Lower lobe of right lung (tissue), 2 donors: ENCODE measurements at places on chromosomes 1 and 21. TPM values are rescaled to one million over a fixed set of nuclear protein-coding genes. Genes with fewer than 3 reads are reported as not detected.
A peak's percentile ranks its signal among the peaks of the same experiment; 100 is the strongest.

DNA sequence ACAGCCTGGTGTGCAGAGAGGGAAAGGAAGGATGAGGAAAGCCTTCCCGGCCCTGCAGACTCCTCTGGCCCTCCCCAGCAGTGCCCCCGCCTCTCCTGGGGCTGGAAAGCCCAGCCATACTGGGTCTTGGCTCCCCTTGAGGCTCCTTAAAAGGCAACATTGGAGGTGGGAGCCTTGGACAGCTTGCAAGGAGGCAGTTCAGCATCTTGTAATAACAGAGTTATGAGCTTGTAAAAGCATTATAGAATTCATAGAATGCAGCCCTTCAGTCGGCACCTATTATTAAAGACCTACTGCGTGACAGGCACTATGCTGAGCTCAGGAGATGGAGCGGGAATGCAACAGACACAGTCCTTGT lies 4.2 kb downstream of the TINAGL1 start:
- DNase-seq, result no peak

- DNase-seq, result peak; percentile 47
Observed at GRCh38 chr1:78145105-78145580, 99.4 kb downstream of the GIPC2 start.

DNA sequence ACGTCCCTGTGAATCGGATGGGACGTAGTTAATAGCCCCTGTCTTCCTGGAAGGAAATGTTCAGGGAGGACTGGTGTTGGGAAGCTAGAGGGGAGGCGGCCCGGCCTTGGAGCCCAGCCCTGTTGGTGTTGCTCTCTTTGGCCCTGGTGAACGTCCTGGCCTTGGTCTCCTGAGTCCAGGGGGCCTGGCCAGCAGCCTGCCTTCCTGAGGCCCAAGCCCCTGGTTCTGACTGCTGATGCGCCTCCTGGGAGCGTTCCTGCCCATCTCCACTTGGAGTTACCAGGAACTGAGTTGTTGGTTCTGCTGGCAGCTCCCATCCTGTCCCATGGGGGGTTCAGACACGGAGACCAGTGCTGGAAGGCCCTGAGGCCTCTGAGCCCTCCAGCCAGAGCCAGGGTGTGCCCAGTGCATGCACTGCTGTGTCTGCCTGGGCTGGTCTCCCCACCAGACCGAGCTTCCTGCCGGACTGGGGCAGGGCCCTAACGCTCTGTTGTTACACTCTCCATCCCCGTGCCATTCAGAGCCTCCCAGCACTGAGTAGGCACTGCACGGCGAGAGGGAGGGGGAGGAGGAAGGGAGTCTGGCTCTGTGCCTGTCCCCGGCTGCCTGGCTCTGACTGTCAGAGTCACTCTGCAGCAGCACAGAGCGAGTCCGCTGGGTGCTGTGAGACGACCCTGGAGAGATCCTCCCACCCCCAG lies 382.5 kb upstream of the VAMP3 start:
- no peak for DNase-seq

DNA sequence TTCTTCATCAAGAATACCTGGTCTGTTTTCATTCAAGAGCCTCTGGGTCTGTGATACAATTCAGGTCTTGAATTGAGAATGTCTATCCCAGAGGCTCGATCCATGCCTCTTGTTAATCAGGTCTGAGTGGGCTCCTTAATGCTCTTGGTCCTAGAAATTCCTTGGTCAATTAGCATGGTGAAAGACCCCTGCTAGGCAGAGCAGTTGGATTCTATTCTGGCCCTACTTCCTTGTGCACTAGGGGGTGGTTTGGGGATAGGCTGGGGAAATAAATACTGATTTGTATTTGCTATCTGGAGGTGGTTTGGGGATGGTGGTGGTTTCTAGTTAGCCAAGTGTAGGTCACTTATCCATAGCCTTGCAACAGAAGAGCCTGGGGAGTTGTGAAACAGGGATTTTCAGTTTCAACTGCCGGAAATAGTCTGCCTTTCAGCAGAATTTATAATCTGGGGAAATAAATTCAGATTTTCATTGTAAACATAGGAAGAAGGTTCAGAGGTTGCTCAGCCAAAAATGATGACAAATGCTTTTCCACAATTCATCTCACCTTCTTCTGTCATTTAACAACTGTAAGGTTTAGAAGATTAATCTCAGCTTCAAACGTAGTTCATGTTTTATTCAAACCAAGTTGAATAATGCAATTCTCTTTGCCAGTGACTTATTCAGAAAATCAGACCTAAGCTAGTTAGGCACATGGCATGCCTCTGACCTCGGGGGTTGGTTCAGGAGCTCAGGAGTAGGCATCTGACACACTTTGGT lies 22.2 kb upstream of the SCAF4 start:
- DNase-seq, result no peak

GRCh38 chr1:29218223-29218622 lies 12.5 kb downstream of the MECR start:
- DNase-seq, result no peak

- no peak for DNase-seq
Observed at GRCh38 chr1:18412882-18413353, 67.8 kb upstream of the KLHDC7A start.

GRCh38 chr1:208258277-208258676 lies 14.1 kb upstream of the PLXNA2 start:
- no peak for DNase-seq

DNA sequence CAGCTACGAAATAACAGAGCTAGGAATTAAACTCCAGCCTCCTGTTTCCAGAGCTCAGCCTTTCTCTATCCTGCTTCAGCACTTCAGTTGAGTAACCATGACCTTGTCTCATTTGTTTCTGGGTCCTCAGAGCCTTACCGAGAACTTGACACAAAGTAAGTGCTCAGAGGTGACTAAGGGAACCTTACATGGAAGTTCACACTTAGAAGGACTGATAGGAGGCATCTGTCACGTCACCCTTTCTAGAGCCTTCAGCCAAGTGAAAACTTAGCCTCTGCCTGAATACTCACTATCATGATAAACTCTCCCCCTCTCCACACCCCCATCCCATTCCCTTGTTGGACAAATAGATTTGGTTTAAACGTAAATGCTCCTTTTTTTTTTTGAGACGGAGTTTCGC lies 9.8 kb upstream of the LUZP1 start:
- DNase-seq, result no peak

DNA sequence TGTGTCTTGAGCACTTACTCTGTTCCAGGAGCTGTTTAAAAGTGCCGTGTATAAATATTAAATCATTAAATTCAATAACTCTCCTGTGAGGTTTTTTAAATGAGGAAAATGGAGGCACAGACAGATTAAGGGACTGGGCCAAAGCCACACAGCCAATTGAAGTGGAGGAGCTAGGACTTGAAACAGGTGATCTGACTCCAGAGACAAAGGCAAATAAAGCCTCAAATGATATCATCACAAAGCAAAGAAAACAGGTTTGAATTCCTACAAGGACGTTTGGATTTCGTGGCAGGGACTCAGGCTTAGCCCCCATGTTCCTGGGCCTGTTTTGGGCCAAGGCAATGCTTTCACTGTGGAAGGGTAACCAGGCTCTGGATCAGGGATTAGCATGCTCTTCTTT lies 45.2 kb upstream of the DMBX1 start:
- no peak for DNase-seq

DNA sequence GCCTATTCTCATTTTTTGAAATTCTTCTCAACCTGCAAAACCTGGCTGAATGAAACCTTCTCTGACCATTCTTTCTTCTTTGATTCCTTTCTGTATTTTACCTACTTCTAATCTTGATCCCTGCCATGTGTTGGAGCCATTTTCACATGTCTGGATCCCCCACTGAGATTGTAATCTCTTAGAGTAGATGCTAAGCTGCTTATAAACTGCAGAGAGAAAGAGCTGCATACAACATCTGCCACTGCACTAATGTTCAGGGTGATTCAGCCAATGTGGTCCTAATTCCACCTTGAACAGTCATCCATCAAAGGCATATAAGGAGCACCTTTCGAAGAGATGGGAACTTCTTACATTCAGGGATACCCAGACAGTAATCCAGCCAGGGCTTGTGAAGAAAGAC lies 16.2 kb upstream of the DAB1 start:
- no peak for DNase-seq

DNA sequence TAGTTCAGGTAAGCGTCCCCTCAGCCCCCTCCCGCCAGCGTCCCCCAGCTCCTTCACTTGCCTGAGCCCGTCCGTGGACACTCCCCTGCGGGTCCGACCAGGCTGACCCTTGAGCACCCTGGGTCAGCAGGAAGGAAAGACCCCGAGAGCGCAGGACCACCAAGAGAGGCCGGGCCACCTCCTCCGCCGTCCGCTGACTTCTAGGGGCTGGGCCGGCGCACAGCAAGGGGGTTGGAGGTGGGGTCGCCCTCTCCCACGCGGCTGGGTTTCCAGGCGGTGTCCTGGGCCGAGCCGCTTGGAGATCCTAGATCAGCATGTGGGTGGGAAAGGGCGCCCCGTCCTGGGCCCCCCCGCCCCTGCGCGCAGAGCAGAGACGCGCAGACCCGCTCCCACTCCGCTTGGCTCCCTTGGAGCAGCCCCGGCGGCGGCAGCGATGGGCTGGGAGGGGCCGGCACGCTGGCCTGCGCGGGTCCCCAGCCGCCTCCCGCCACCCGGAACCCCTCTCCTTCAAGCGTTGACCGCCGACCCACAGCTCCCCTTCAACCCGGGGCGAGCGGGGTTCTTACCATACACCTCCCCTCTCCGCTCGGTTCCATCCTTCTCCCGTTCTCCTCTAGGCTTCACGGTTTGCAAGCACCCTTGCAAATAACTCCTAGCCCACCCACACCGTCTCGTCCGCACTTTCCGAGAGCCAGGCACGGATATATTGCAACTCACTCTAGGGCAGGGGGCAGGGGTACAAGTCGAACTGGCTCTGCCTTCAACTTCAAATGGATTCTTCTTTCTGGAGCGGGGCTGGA lies 7.5 kb downstream of the KNCN start:
- no peak for DNase-seq

GRCh38 chr21:34673006-34673405 lies 4.2 kb downstream of the CLIC6 start:
- DNase-seq, result no peak

DNA sequence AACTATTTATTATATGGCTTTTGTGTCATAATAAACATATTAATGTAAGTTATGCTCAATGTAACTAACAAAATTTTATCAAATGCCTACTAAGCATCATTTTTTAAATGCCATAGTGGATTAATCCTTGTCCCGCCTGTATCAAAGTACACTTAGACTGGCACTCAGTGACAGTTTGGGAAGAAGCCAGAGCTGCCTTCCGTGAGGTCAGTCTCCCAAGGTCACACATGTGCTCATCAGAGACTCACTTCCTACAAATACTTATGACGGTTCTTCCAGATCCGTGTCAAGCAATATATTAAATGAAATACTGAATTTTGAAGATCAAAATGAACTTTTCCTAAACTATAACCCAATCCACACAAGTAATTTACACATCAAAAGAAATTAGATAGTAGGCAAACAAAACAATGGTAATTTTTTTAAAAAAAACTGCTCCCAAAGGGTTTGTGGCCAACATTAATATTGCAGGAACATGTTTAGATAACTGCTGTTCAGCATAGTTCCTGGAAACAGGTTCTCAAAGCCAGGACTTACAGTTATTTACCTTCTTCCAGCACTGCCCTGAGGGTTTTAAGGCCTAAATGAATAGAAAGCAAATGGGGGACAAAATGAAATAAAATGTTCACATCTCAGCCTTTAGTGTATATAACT lies 27.2 kb downstream of the WLS start:
- no peak for DNase-seq

GRCh38 chr21:15079269-15079668 lies 14.5 kb upstream of the NRIP1 start:
- no peak for DNase-seq

GRCh38 chr1:46558966-46559365 lies 7.5 kb upstream of the KNCN start:
- no peak for DNase-seq

DNA sequence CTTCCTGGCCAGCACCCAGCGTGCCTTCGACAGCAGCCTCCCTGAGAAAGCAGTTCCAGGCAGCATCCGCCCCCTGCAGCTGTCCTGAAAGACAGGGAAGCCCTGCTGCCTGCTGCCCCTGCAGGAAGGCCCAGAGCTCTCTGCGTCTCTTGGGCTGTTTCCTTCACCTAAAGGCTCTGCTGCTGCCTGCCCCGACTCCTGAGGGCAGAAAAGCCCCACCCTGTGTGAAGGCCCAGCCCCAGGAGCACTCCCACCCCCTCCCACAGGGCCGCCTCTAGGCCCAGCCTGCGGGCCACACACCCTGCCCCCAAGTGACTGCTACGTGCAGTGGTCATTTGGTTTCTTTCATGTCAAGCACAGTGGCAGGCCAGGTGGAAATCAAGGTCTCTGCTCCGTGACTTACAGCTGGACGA lies 12.4 kb downstream of the RIPK4 start:
- no peak for DNase-seq

GRCh38 chr1:221274373-221274772 lies 395.1 kb downstream of the HLX start:
- no peak for DNase-seq

- no peak for DNase-seq
Observed at GRCh38 chr1:41394959-41395956, 34.0 kb downstream of the FOXO6 start.

DNA sequence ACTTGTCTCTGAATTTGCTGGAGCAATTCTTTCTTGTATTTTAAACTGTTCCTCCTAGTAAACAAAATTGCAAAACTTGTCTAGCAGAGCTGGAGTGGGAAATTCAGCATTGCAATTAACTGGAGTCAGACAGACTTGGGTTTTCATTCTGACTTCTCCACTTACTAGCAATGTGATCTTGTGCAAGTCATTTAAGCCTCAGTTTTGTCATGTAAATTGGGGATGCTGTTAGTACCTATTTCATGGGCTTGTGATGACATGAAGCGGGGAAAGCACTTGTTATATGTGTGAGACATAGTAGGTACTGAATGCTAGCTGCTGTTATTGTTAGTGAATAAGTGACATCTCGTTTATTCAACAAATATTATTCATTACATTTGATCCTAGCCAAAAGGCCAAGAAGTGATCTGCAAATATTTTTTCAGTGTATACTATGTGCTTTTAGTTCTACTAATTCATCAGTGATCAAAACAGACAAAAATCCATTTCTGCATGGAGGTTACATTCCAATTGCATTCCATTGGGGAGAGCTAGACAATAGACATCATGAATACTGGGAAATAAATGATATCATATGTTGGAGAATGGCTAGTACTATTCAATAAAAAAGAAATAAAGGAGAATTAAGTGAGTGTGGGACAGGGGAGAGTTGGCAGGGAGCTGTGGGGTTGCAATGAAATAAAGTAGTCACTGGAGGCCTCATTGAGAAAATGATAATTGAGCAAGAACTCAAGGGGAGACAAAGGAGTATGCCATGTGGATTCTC lies 47.1 kb downstream of the CACHD1 start:
- DNase-seq, result no peak

DNA sequence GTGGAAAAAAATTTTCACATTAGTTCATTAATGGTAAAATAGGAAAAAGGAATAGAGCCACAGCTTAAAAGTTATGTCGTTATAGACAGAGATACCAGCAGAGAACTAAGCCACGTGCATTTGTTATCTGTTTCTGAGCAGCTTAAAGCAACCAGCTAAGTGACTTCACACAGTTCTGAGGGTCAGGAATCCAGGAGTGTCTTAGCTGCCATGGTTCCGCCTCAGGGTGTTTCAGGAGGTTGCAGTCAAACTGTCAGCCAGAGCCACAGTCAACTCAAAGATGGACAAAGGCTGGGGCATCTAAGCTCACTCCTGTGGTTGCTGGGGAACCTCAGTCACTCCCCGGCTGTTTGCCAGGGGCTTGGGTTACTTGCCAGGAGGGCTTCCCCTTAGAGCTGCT lies 515.8 kb downstream of the SMYD3 start:
- DNase-seq, result no peak

Gene GMEB1
- total RNA-seq, result 14.2 TPM

Gene CRP
- not detected for total RNA-seq

Gene FAM167B
- 21.9 TPM for total RNA-seq

Gene CYP2J2
- total RNA-seq, result 2.7 TPM

Gene KCNA3
- total RNA-seq, result 19.4 TPM
